Effector CD8-positive, alpha-beta T cell (primary cell): ENCODE measurements at places on chromosomes 7 and 10.

- no peak for DNase-seq
Measured at GRCh38 chr10:89646889-89647657, 2.0 kb upstream of the PANK1 start.

DNA sequence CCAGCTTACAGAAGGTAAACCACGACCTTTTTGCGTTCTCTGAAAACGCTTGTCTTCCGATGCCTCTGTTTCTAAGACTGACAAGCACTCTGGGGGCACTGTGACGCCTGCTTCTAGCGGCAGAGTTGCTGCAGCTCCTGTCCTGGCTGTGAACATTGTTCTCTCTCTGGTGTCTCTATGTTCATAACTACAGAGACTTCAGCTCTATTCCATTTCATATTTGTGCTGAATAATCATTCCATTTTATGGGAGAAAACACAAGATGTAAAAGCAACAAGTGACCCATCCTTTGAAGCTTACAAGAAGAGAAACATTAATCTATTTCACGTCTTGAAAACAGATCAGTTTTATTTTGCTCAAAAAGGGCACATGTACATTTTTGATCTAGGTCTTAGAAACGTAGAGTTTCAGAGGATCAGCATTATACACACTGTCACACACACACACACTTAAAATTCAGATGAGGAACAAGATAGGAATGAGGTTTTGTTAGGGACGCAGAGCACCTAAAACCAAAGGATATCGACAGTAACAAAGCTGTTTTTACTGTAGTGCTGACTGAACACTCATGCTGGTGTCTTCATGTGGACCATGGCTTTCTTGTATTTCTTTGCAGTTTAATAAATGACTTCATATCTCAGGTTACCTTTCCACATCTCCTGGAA is 3.0 kb downstream of the IKZF1 start:
- DNase-seq: peak; percentile 26

- DNase-seq: no peak
Measured at GRCh38 chr10:119654540-119654939, 3.4 kb downstream of the BAG3 start.

DNA sequence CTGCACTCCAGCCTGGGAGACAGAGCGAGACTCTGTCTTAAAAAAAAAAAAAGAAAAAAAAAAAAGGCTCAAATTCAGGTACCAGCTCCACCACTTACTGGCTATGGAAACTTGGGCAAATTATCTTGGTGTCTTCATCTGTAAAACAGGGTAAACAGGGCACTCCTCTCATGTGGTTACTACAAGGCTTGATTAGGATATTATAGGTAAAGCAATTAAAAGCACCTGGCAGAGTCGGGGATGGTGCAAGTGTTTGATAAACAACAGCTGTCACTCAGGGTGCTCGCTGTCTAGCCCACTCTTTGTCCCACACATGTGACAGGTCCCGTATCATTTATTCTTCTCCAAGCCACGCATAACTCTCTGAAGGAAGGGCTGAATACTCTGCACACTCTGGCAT is 96.9 kb downstream of the SORBS1 start:
- DNase-seq: no peak

GRCh38 chr7:100177045-100178001 is at the start of the genes GPC2 and STAG3:
GPC2 (minus strand) TSS chr7:100177381; CDS start chr7:100177199, 182 bp downstream.
STAG3 (plus strand) TSS chr7:100177918; CDS start chr7:100180557, 2,639 bp downstream.
- peak; percentile 97 for DNase-seq

DNA sequence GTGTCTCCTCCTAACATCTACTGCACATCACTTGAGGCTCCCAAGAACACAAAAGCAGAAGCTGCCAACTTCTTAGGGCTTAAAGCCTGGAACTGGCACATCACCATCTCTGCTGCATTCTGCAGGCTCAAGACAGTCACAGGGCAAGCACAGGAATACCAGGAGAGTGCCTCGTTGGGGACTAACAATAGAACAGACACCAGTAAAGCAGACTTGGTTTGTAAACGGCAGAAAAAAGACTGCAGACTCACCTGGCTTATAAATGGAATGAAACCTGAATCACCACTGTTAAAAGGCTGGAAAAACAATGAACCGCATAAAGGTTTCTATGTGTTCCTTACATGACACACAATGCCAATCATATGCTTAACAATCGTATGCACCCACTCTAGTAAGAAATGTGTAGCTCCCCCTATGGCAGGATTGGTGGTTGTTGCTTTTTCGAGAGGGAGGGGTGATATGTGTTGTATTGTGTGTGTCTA is 12.8 kb downstream of the RHEB start:
- no peak for DNase-seq

GRCh38 chr10:22534849-22535604 is 179.4 kb downstream of the PIP4K2A start:
- DNase-seq: no peak

DNA sequence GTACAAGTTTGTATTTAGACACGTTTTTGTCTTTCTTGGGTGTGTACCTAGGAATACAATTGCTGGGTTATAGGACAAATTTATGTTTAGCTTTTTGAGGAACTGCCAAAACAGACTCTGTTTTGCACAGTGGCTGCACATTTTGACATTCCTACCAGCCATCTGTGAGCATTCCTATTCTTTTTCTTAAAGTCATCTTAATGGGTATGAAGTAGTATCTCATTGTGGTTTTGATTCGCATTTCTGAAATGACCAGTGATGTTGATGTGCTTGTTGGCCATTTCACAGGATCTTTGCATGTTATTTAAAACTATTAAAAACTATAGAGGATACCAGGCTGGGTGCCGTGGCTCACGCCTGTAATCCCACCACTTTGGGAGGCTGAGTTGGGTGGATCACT is 32.6 kb upstream of the IL15RA start:
- no peak for DNase-seq

- DNase-seq: no peak
Measured at GRCh38 chr10:129936923-129937300, 27.2 kb downstream of the EBF3 start.
